ENCODE measurements at places on chromosomes 3 and 15.
A peak's percentile ranks its signal among the peaks of the same experiment; 100 is the strongest.

GRCh38 chr3:12973827-12974226 is 99.4 kb downstream of the IQSEC1 start:
- ATAC-seq: no peak

DNA sequence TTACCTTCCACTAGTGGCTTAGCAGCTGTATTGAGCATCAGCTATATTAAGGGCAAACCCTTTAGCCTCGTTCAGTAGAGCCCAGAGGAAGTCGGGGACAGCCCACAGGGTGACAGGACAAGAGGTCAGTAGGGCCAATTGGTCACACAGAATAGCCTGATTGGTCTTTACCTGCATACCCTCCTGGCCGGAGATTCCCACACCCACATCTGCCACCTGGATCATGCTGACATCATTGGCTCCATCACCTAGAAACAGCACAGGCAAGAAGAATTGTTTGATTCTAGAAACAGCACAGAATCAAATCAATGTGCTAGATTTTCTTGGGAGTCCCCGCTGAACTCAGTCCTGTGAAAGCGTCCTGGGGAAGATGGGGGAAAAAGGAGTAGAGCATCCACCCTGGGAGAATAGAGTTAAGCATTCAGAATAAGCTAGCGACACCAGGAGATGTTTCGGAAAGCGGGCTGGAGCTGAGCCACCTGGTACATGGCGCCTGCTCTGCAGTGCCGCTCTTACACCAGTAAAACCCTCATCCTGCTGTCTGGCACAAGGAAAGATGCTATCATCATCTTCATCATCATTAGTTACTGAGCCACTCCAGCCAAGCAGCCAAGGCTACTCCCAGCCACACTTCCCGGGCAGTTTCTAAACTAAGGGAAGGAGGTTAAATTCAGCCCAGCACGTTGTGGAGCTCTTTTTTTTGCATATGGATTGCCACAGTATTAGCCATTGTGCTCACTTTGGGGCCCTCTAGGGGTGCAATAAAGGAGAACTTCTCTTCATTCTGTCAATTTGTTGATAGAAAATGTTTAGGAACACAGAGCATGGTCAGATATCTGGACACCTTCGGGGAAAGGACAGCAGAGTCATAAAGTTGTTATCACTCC is 171.3 kb downstream of the ATP10A start:
- peak; percentile 63 for ATAC-seq

GRCh38 chr15:65086680-65087111 is 10.2 kb downstream of the KBTBD13 start:
- ATAC-seq: no peak

GRCh38 chr15:80558631-80559319 is 136.3 kb upstream of the ABHD17C start:
- ATAC-seq: no peak

GRCh38 chr15:101362359-101362758 is 67.3 kb upstream of the SNRPA1 start:
- no peak for ATAC-seq

GRCh38 chr15:32637704-32638103 is 3.8 kb upstream of the SCG5 start:
- ATAC-seq: no peak

- ATAC-seq: peak; percentile 66
These were observed 53.2 kb downstream of the MEF2A start for GRCh38 chr15:99618941-99619411.

- no peak for ATAC-seq
These were observed 17.4 kb downstream of the PDHB start for GRCh38 chr3:58416191-58416590.

DNA sequence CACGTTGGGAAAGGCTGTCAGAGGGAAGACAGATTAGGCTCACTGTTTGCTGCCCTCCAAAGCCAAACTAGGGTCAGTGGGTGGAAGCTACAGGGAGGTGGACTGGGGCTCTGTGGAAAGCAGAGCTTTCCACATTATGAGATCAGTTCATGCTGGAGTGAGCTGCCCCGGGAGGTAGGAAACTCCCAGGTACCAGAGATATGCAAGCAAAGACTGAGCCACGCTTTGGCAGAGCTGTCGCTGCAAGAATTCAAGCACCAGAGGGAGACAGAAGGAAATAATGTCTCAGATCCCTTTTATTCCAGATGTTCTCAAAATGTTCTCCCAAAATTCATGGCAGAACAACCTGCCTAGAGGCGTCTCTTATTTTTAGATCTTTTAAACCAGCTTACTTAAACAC is 286.6 kb downstream of the WDR72 start:
- ATAC-seq: no peak

DNA sequence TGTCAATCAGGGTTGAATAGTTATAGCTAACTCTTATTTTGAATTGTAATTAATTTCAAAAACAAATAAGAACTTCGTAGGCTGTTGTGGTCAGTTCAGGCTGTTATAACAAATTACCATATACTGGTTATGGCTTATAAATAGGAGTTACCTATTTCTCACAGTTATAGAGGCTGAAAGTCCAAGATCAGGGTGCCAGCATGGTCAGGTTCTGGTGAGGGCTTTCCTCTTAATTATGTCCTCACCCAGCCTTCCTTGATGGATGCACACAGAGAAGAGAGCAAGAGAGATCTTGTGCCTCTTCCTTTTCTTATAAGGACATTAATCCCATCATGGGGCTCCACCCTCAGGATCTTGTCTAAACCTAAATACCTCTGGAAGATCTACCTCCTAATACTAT is 265.9 kb upstream of the SUCLG2 start:
- no peak for ATAC-seq

DNA sequence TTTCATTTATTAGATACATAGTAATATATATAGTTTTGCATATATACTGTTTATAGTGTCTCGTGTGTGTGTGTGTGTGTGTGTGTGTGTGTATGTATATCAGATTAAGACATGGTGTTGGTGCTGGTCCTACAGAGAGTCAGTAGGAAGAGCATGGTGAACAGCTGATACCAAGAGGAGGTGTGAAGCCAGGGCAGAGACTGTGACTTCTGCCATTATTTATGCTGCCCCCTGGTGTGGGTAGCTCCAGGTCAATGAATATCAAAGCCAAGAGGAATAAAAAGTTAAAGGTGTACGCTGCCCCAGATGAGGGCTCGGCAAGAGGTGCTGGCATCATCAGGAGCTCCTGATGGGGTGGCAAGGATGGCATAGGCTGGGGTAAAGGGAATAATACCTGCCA is 299.5 kb upstream of the RASGRP1 start:
- ATAC-seq: no peak

DNA sequence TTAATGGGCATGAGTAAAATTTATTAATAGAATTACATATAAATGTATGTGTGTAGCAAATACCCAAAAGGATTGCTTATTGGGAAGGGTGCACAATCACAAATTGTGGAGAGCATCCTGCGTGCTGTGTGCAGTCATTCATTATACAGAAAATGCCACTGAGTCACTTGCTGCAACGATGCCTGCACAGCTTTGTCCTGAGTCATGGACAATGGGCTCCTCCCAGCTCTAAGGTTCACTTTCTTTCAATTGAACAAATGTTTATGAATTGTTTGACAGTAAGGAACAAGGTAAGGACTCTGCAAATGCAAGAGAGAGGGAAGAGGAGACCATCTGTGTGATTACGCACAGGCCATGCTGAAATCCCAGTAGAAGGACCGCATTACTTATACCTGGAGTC is 18.7 kb downstream of the CFAP161 start:
- no peak for ATAC-seq

- peak; percentile 20 for ATAC-seq
These were observed 812 bp downstream of the P4HTM start for GRCh38 chr3:48990636-48991469.

- ATAC-seq: no peak
These were observed 33.8 kb upstream of the TFRC start for GRCh38 chr3:196115678-196116083.

- ATAC-seq: no peak
These were observed 27.6 kb downstream of the ARPP21 start for GRCh38 chr3:35666888-35667287.

DNA sequence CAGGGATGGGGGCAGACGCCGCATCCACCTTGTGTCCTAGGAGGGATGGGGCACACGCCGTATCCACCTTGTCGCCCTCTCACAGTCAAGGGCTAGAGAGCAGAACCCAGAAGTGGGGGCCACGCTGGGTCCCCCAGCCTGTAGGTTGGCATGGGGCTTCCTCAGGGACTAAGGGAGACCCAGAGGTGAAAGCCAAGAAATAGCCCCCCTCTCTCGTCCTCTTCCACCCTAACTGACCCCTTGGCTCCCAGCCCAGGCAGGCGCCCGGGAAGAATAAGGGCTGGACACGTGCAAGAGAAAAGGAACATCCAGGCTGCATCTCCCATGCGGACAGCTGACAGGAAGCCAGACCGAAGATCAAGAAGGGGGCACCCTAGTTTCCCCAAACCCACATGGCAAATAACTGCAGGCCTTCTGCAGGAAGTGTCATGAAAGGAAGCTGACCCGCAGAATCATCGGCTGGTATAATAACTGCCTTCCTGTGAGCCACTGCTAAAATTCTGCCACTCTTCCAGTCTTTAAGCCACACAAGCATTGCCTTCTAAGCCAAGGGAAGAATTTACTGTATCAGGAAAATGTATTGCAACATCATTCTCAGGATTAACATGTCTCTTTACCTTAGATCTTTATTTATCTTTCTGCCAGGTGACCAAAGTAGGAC is 38.5 kb upstream of the TFRC start:
- no peak for ATAC-seq

DNA sequence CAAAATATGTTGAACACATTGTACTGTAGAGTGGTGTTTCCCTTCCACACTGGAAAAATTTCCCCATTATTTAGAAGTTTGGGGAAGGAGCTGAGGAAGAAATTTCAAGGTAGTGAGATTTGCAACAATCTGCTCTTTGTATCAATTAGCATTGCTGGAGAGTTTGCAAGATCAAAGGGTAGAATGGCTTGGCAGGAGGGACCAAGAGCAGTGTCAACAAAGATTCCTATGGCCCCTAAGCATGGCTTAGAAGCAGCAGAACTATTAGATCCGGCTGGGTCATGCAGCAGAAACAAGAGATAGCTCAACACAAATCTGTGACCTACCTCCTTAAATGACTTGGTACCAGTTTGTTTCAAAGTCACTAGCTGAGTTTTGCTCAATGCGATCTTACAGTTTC is 175.0 kb downstream of the C3orf38 start:
- no peak for ATAC-seq

DNA sequence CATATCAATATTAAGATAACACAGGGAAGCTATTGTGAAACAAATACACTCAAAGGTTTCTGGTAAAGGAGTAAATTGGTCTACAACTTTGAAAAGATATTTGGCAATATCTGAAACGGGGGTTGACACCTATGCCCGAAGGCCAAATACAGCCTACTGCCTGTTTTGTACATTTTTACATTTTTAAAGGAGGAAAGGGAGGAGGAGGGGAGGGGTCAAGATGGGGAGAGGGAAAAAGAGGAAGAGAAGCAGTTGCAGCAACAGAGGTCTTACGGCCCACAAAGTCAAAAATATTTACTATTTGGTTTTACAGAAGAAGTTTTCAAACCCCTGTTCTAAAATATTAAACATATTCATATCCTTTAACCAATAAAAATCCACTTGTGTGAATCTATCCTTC is 94.2 kb downstream of the FMN1 start:
- no peak for ATAC-seq

GRCh38 chr3:11509173-11510000 is 134.3 kb downstream of the VGLL4 start:
- peak; percentile 91 for ATAC-seq

DNA sequence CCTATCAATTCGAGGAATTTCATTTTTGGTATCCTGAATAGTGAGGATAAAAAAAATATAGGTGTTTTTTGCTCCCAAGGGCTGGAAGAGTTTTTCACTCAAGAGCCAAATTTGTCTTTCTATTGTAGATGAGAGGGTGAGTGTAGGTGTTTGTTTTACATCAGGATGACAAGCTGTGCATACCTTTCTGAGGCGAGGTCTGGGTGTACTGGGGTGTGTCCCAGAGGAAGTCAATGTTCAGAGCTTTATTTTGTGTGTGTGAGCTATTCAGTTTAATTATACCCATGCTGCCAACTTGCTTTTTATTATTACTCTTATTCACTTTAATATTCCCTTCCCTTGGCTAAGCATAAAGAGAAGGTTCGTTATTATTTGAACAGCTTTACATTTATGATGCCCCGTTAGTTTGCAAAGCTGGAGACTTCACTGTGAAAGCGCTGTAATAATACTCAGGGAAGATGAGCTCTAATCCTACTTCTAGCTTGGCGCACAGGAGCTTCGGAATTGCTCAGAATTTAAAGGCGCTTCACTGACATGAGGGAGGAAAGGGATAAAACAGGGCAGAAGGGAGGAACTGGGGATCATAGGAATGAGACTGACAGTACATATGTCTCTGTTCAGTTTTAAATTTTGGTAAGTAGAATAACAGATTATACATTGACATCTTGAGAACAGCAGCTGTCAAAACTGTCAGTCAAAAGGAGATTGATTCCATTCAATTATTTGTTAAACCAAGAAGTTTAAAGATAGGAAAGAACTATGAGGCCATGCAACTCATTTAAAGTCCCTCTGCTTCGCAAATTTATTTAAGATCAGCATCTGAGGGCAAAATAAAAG is 117.7 kb upstream of the TP63 start:
- ATAC-seq: no peak

DNA sequence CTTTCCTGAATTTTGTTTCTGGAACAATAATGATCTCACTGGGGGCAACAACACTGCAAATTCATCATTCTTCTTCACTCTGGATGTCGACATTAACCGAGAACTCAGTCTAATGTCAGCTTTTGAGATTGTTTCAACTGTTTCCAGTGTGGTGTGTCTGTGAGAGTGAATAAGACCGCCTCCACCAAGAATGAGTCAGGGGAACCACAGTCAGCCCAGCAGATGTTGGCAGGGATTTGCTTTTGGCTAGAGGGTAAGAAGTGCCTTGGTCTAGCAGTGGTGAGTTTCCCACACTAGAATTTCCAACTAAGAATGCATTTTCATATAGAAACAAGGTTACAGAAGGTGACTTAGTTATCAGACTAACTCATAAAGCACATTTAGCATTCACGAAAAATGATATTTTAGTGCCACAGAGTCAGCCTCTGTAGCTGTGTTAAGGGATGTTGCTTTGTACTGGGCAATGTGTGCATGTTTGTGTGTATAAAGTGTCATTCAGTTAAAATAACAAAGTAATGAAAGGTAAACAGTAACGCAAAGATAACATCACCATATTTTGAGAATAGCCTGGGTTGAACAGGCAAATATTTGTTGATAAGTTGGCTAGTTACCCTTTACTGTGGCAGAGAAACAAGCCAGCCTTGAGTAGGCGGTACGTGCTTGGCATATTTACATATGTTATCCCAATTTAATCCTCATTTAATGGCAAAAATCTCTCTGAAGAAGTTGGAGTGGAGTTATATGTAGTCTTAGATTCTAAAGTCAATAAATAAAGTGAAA is 33.8 kb downstream of the DRD3 start:
- ATAC-seq: peak; percentile 33

- peak; percentile 23 for ATAC-seq
These were observed 39.2 kb upstream of the BCL2A1 start for GRCh38 chr15:80010131-80010673.

Data from motor neuron (in vitro differentiated cells).